ENCODE measurements at places on chromosomes 2 and 18.

DNA sequence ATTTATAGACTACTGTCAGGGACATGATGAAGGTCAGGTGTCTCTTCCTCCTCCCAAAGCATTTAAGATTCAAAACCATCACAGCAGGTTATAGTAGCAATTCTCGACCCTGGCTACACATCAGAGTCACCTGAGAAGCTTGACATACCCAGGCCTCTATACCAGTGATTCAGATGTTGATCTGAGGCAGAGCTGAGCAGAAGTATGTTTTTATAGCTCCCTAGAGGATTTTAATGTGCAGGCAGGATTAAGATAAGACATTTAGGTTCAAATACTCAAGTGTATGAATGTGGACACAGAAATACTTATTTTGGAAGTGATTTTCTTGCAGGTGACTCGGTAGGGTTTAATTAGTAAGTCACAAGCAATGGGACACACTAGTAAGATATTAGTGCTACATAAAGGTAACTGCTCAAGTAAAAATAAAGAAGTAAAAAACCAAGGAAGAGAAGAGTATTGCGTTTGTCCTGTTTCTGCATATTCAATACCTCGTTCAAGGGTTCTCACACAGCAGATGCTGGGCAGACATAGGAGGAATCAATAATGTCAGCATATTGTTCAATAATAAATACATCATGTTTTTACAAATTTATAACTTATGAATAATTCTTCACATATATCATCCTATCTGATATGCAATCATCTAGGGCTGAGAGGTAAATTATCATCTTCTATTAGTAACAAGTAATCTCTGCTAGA lies 7.0 kb downstream of the GCFC2 start:
- no peak for DNase-seq

- no peak for DNase-seq
These were observed 1.4 kb upstream of the FAM161A start for GRCh38 chr2:61855318-61855613.

DNA sequence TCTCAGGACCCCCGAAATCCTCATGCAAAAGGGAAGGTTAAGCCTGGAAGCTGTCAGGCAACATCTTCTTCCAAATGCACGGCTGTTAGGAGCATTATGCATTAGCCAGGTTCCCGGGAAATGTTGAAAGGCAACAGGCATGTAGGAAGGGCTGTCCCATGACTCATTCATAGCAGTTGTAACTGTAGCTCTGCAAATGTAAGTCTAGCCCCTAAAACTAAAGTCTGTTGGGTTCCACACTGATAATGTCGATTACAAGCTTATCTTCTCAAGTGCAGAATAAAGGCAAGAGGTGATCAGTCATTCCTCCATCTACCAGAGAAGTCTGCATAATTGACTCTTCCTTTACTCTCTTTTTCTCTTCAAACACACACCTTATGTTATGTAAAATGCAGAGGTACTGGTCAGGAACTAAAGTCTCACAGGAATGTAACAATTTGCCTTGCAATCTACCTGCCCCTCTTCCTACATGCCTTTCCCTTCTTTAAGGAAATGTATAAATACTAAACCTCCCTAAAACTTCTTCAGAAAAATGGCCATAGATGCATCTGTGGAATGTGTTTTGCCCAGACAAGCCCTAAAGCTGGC lies 99.8 kb downstream of the AKAIN1 start:
- DNase-seq, result no peak

GRCh38 chr18:40531051-40531450 lies 1424.0 kb upstream of the PIK3C3 start:
- no peak for DNase-seq

GRCh38 chr2:148501545-148501944 lies 143.0 kb upstream of the EPC2 start:
- no peak for DNase-seq

DNA sequence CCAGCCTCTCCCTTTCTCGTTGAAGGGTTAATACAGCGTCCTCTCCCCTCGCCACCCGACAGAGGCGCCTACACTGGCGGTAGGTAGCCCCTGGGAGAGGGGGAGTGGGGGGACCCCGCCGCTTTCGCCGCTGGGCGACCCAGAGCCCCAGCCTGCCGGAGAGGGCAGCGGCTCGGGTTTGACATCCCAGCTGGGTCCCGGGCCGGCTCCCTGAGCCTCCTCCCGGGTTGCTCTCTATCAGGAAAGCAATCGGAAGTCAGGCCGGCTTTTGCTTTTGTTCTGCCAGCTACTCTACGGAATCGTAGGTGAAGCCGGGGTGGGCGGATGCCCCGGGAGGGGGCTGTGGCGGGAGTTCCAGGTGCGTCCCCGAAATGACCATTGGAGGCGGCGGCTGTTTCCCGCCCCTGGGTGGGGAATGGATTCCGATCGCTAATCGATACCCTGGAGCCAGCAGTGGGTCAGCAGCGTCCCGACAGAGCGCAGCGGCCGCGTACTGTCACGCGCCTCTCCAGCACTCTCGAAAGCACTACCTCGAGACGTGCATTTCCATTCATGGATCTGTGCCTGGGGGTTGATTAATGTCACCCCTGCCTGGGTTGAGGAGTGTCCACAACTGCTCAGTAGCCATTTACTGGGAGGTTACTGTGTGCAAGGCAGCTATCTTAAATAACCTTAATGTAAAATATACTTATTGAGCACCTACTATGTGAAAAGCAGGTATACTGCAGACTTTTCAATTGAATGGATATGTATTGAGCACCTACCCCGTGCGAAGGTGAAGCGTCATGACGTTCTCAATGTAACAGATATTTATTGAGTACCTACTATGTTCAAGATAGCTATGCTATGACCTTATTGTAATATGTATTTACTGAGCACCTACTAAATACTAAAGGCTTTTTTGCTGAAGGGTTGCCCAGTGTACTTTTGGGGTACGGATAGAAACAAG lies 1.1 kb downstream of the MAPK4 start:
- no peak for DNase-seq

DNA sequence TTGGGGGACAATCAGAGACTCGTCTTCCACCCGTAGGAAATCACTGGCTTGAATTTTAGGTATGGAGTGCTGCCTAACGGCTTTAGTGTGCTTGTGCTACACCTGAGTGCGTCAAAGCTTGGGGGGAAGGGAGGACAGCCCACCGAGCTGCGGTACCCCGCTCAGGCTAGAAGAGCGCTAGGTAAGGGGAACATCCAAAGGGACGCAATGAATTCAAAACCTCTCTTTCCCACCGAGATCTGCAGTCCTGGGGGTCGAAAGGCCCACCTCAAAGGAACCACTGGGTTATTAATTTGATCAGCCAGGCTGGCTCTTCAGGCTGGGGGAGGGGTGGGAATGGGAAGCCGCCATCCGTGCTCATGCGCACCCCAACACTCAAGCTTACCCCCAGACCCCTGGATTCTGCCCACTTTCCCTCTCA lies 2.7 kb downstream of the EPHA4 start:
- DNase-seq, result no peak

DNA sequence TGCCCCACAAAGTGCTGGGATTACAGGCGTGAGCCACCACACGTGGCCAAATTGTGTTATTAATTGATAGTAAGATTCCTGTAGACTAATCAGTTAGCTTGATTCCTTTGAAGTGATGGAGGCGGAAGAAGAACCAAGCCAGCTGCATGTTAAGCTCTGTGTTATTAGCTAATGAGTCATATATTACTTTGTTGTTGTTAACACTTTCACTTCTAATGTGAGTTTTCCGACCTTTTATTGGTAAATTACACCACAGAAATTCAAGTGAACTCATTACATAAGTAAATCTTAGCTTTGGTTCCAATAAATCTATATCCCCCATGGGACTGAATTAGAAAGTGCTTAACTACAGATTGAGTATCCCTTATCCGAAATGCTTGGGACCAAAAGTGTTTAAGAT lies 20.3 kb downstream of the CHMP1B start:
- peak; percentile 46 for DNase-seq

GRCh38 chr2:40192864-40193669 lies 258.8 kb downstream of the SLC8A1 start:
- DNase-seq, result no peak

DNA sequence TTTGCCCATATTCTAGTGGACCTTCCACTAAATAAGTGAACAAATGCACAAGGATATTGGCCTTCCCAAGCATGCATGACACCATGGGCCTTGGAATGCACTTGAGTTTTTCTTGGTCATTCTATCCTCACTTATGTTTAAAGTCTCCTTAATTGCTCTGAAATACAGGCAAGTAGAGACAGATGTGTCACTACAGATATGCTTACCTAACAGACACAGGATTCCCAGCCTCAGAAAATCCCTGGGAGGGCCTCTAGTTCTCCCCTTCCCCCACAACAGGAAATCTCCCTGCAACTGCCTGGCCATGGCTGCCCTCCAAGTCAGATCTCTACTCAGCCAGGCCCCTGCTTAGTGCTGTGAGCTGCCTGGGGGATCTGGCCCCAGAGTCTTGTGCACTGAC lies 445.2 kb downstream of the IRS1 start:
- no peak for DNase-seq

- DNase-seq, result no peak
These were observed 126.4 kb downstream of the RHBDD1 start for GRCh38 chr2:226962176-226962773.

DNA sequence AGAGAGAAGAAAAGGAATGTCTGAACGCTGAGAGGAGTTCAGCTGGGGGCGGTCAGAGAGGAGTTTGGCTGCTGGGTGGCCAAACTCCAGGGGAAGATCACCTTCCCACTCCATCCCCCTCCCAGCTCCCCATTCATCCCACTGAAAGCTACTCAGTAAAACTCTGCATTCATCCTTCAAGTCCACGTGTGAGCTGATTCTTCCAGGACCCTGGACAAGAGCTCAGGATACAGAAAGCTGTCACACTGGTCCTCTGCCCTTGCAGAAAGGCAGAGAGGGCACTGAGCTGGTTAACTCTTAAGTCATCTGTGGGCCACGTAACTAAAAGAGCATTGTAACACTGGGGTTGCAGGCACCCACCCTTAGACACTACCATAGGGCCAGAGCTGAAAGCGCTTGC lies 132.1 kb upstream of the ARL4C start:
- DNase-seq, result no peak

- peak; percentile 78 for DNase-seq
These were observed 68.0 kb downstream of the ZFP36L2 start for GRCh38 chr2:43158259-43158880.

DNA sequence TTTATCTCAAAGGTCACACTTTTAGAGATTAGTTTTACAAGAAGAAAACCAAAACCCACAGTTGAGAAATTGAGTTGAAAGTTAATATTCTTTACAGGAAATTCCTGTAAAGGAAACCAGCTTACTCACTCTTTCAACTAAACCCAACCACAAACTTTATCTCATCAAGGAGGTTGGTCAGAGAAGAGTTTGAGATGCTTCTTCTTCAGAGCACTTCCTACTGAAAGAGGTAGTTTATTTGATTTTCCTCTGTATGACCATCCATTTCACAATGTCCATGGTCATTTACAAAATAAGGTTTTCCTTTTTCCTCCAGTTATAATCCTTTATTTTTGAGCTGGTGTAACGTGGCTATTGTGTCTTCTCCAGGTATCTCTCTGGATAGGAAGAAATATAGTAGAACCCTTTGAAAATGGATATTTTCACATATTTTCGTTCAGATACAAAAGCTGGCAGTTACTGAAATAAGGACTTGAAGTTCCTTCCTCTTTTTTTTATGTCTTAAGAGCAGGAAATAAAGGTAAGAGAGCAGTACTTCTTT lies 4.5 kb upstream of the IL18RAP start:
- peak; percentile 87 for DNase-seq

GRCh38 chr2:189129971-189130370 lies 49.6 kb downstream of the COL5A2 start:
- DNase-seq, result no peak

DNA sequence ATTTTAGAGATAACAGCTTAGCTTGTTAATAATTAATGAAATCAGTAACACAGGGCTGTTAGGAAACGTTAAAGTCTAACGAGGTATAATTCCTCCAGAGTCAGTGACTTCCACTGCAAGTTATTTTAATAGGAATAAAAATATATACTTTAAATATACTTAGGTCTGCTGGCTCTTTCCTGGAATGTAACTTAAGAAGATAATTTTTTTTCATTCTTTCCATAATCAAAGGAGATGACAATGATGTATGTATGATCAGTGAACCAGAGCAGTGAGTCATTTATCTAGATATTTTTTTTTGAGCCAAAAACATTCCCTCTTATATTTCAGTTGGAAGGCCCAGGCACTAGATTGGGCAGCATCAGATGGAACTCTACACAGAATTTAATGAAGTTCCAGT lies 104.2 kb upstream of the LYPD1 start:
- no peak for DNase-seq

DNA sequence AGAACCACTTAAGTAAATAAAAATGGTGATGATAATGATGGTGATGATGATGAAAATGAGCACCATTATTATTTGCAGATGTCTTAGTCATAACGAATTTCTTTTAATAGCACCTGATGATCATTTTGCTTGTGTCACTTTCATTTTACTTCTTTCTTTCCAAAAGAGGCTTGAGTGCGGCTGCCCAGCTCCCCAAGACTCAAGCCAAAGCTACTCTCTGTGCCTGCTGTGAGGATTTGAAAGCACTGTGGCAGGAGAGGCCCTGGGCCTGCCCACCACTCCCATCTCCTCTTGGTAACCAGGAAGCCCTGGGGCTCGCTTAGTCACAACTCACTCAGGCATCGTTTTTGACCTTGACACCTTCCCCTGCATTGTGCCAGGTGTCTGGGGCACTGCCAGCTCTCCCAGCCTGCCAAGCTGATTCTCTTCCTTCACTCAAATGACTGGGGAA lies 41.2 kb downstream of the RPL37A start:
- DNase-seq, result no peak

- DNase-seq, result no peak
These were observed 8.9 kb downstream of the SULT1C2 start for GRCh38 chr2:108297436-108298141.

GRCh38 chr2:233404222-233404621 lies 49.9 kb downstream of the DGKD start:
- DNase-seq, result peak; percentile 62

DNA sequence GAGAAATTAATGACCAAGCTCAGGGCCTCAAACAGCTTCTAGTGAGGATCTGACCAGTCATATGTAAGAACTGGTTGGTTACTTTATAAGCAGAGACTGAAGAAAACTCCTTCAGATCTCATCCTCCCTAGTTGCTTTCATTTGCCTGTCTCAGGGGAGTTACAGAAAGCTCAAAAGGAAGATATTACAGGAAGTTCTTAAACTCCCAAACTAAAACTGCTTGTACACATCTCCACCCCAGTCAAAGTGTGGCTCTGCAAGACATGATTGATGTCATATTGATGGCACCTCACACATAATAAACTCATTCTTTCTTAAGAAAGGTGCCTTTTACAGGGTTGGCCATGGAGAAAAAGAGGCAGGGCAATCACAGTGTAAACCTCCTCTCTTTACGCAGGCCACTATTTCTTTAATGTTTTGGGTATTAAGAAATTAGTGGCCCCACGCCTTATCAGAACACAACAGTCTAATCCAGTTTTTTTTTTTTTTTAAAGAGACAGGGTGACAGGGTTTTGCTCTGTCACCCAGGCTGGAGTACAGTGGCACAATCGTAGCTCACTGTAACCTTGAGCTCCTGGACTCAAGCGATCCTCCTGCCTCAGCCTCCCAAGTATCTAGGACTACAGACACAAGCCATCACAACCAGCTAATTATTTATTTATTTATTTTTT lies 62.6 kb upstream of the STK17B start:
- DNase-seq, result peak; percentile 61

- DNase-seq, result no peak
These were observed 259.2 kb downstream of the TGIF1 start for GRCh38 chr18:3709205-3709604.

GRCh38 chr2:160658851-160659250 lies 165.2 kb upstream of the RBMS1 start:
- no peak for DNase-seq

- DNase-seq, result peak; percentile 43
These were observed 89.6 kb upstream of the NPAS2 start for GRCh38 chr2:100730290-100730868.
